ENCODE measurements at places on chromosomes 1 and 21.

- DNase-seq: no peak
These were observed 41.7 kb downstream of the ADARB1 start for GRCh38 chr21:45116066-45116465.

- DNase-seq: no peak
These were observed 1.8 kb upstream of the SERBP1 start for GRCh38 chr1:67431869-67432578.

DNA sequence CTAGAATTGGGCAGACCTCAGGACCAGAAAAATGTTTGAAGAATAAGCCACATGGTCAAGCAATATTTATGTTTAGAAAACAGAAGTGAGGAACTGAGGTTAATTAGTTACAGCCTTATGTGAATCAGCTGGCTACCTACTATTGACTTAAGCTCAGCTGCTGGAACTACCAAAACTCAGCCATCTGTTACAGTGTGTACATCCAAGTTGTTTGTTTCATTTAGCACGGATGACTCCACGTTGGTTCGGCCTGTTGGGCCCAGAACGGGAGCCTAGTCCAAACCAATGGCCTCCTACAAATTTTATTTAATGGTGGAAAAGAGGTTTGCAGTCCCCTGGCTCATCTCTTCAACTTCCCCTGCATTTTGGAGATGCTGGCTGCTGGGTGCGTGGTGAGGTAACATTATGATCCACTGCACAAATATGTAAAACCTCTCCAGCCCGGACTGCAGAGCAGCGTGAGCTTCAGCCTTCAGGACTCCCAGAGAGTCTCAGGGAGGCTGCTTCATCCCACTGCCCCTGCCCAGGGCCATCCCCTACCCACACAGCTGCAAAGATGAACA is 143.4 kb downstream of the ZZZ3 start:
- no peak for DNase-seq

DNA sequence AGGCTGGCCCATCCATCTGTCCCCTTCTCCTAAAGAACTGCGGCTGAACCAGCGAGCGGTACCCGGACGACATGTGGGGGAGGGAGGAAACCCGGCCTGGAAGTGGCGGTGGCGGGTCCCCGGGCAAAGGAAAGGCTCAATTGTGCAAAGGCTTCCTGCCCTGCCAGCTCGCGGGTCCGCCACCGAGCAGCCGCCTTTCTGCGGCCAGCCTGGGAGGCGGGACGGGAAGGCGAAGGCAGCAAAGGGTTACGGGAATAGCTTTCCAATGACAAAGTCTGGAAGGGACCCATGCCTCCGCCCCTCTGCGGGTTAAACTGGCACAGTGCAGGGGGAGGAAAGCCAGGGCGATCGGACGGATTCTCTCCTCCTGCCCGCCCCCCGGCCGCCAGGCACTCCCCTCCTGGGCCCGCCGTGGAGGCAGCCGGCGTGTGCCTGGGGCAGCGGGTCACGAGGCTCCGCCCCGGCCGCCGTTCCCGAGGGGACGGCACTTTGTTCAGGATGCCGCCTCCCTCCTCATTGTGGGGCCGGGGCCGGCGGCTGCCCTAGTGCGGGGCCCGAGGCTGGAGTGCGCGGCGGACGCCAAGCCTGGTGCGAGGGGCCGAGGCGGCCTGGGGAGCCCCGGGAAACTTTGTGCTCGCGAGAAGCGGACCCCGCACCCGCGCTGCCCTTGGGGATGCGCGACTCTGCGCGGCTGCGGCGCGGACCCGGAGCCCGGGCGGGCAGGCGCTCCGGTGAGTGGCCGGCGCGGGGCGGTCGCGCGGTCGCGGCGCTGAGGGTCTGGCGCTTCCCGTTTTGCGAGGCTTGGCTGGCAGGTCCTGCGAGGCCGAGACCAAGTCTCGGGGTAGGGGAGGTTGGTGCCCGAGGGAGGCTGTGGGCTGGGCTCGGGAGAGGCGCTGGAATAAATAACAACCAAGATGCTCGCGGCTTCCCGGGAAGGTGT is at the start of gene NAV1:
TSS of gene NAV1 (plus strand) at position 516 of the 940 bp plus-strand sequence. CDS start 83,758 bp downstream, outside the sequence.
- no peak for DNase-seq

- DNase-seq: no peak
These were observed 9.9 kb upstream of the ZSCAN20 start for GRCh38 chr1:33462405-33463164.

GRCh38 chr1:219124163-219124562 is 49.5 kb upstream of the LYPLAL1 start:
- no peak for DNase-seq

DNA sequence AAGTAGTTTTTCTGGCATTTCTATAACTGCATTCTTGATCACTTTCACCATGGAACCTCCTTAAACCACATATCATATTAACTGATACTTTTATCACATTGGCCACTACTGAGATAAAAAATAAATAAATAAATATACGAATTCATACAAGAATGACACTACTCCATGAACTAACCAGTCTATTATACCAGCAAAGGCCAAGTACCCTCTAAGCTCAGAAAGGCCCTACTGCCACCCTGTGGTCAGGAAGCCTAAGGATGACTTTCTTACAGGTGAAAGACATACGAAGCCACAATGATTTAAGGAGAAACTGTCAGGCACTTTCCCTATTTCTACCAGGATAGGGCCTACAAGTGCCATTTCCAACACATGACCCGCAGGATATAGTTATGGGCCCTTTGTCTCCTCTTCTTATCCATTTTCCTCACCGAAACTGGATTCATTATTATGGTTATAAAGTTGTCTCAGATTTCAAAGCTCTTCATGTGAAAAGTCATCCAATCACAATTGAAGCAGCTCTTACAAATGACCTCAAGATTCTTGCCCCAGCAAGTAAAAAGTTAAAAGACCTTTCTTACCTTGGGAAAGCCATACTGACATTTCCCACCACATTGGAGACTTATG is 23.9 kb downstream of the DNAJC8 start:
- no peak for DNase-seq

DNA sequence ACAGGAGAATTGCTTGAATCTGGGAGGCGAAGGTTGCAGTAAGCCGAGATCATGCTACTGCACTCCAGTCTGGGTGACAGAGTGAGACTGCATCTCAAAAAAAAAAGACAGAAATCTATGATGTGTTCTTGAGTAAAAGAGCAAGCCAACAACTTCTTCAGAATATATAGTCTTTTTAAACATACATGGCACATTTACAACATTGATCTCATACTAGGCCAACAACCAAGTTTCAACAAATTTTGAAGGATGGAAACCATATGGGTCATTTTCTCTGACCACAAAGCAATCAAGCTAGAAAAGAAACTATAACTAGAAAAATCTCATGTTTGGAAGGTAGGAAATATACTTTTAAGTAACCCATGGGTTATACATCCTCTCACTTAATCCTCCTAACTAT is 38.3 kb downstream of the PAFAH2 start:
- DNase-seq: no peak

- DNase-seq: no peak
These were observed 39.8 kb downstream of the WDTC1 start for GRCh38 chr1:27274204-27274603.

DNA sequence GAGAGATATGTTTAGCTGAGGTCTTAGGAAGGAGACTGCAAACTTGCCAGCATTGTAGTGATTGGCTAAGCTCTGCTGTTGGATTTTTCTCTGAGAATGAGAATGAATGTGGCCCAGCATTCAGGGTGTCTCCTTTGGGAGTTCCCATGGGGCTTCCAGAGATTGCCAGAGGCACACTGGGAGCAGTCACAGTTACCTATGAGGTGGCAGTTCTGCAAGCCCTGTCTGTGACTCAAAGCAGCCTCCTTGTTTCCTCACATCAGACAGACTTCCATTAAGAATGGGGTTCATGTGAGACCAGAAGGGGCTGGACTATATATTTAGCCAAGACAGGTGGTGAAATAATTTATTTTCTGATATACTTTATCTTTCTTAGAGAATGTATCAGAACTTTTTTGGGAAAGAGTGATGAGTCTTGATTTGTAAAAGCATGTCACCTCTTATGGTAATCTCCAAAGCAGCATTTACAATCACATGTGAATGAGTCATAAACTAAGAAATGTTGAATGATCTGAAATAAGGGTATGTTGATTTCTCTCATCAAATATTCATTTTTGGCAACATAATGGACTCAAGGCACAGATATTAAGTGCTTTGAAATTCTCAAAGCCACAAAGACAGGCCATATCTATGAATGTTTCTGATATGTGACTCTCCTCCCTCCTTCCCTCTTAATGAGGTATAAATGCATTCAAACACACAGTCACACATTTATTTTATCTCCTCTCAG is 9.5 kb upstream of the SLC19A2 start:
- no peak for DNase-seq

DNA sequence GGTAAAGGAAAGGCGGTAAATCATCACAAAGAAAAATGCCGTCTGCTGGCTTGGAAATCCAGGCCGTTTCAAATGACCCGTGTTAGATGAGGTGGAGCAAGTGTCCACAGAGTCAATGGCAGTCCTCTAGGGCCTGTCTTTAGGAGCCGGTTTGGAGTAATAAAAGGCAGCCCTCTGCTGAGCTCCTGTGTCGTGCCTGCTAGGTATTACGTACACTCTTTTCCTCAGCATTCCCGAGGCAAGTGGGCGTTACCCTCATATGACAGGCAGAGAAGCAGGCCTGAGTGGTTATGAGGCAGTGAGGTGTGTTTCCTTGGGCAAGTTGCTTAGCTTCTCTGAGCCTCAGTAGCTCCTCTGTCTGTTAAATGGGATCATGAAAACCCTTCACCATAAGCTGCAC is 7.7 kb downstream of the NENF start:
- DNase-seq: no peak

DNA sequence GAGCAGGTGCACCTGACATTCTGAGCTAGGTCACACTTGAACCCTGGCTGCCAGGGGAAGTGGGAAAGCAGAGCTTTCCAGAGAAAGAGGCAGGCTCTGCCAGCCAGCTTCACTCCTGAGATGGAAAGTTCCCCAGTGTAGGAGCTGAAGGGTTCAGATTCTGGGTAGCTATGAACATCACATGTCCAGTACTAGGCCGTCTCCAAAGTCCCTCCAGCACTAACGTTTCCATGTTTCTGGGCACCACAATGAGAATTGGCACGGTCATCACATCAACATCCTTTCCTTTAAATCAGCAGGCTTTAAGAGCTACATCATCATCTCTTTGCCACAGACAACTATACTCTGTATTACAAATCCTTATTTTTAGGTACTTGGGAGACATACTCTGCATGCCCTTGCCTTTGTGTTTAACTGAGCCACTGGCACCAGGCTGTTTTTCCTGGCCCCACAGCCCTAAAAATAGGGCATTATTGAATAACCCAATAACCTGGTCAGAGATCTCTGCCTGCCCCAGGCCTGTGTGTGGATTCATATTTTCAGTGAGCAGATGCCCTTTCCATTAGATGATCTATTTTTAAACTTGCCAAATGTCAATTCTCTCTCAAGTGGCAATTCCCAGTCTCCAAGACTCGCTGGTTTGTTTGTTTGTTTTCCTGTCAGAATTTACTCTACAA is 35.4 kb upstream of the USP24 start:
- no peak for DNase-seq

DNA sequence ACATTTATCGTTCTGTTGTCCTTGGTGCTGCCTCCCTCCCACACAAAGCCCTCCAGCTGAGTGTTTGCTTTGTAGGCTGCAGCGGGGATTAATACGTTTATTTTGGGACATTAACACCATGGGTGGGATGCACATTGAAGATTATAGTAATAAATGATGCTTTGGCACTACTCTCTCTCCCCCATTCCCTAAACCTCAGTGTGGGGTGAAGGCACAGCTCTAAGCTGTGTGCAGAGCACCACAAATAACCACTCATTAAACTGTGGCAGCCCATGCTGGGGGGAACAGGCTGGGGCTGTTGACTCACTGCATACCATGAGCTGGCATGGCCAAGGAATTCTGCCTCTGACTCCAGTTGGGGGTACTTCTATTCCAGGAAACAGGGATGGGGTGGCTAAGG is 7.7 kb downstream of the PCP4L1 start:
- no peak for DNase-seq

- DNase-seq: no peak
These were observed 2.8 kb downstream of the REG4 start for GRCh38 chr1:119808491-119808890.

- DNase-seq: no peak
These were observed 48.9 kb downstream of the PRKCZ start for GRCh38 chr1:2098839-2099785.

DNA sequence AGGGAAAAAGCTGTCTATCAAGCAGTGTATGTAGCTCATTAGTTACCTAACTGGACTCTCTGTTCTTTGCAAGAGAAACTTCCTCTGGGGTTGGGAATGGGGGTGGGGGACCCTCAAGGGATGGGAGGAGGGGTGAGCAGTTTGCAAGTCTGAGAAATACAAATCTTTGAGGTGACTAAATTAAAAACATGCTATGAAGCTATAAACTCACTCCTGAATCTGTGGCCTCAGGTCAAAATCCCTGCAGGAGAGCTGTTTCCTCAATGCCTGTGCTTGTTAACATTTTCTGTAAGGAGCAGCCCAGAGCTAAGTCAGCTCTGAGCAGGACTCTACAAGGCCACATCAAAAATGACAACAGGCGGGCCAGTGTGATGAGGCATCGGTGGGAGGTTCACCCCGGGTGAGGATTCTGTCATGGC is 32.8 kb upstream of the PTPRC start:
- no peak for DNase-seq

- no peak for DNase-seq
These were observed 36.6 kb downstream of the PLXNA2 start for GRCh38 chr1:208207388-208208131.

DNA sequence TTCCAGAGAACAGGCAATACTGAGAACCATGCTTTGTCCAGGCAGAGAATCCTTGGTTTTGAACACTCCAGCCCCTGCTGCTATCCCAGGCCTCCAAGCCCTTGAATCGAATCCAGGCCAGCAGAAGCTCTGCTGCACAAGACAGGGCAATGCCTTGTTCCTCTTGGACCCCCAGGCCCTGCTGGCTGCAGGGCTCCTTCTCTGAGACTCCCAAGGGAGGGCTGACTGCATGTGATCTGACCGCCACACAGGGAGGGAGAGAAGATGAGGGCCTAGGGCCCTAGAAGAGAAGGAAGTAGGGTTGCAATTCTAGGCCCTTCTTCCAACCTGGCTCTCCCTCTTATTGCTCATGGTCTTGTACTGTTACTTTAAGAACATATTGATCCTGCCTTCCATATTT is 160.6 kb upstream of the EDN2 start:
- no peak for DNase-seq

DNA sequence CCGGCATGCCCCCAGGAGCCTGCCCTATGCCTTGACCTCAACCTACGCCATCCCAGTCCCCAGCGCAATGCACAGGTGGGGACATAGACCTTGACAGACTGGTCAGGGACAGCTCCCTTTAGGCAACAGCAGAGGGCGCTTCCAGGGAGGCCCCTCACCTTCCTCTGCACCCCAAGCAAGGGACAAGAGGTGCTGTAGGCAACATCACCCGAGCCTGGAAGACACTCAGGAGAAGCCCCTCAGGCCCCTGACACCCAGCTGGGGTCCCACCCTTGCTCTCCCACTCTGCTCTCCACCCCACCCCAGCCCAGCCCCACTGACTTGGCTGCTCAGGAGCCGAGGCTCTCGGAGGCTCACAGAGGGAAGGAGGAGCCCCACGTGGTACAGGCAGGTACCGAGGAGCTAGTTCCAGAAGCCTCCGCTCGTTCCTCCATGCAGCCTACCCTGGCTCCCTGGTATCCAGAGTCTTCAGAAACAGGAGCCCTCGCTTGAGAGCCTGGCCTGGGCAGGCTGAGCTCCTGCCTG is 2.4 kb upstream of the WNT3A start:
- DNase-seq: no peak

GRCh38 chr1:237873487-237874211 is 17.1 kb downstream of the ZP4 start:
- no peak for DNase-seq
